CD4-positive, alpha-beta T cell treated with Interleukin-10 for 1 hour (primary cell): ENCODE measurements at places on chromosomes 1 and 21.

- DNase-seq = no peak
These were observed 561.9 kb upstream of the ADGRL4 start for GRCh38 chr1:79568411-79568810.

DNA sequence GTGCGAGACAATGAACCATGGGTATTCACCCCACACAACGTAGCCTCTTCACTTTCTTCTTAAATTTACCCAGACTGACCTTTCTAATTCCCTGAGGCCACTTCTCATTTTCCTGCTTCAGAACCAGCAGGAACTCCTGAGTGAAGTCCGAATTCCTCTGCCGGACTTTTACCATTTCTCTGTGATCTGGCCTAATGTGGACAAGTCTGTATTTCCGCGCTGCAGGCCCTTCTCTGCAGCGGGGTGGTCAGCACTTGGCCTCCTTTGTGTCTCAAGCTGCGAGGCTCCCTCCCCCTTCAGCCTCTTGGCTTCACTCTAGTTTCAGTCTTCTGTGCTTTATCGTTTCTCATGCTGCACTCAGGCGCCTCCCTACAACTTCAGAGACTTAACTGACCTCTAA, 9.4 kb upstream of the CTBS start:
- DNase-seq = no peak

- DNase-seq = no peak
These were observed 894.7 kb downstream of the ADGRL2 start for GRCh38 chr1:82695443-82695842.

GRCh38 chr1:160247053-160247452, 15.3 kb downstream of the DCAF8 start:
- no peak for DNase-seq

- DNase-seq = no peak
These were observed 703 bp downstream of the ERI3 start for GRCh38 chr1:44354268-44354839.
